ENCODE measurements at places on chromosomes 3 and 15.

DNA sequence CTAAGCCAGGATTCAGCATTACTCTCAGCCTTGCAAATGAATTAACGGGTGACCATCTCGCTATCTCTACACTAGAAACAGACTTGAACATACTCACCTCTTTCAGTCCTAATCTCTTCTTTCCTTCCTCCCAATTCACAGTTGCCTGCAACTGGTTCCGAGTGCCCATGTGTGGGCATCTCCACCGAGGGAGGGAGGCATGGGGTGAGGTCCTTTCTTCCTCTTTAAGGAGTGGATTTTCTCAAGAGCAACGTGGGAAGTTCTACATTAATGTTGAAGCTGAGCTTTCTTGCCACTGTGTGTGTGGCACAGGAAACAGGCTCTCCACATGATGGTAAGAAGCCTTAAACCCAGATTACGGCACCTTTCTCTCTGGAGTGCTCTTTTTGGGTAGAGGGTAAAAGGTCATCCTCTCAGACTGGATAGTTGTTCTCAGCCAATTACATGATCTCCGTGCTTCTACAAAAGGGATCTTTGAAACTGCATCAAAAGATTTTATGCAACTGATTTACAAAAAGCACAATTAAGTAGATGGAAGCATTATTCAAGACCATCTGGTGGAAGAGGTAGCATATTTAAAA is 286.8 kb upstream of the NR2F2 start:
- DNase-seq = no peak

GRCh38 chr3:149736175-149736952 is 15.9 kb downstream of the COMMD2 start:
- DNase-seq = peak; percentile 62

GRCh38 chr3:158108445-158108985 is 1.4 kb upstream of the RSRC1 start:
- DNase-seq = no peak

DNA sequence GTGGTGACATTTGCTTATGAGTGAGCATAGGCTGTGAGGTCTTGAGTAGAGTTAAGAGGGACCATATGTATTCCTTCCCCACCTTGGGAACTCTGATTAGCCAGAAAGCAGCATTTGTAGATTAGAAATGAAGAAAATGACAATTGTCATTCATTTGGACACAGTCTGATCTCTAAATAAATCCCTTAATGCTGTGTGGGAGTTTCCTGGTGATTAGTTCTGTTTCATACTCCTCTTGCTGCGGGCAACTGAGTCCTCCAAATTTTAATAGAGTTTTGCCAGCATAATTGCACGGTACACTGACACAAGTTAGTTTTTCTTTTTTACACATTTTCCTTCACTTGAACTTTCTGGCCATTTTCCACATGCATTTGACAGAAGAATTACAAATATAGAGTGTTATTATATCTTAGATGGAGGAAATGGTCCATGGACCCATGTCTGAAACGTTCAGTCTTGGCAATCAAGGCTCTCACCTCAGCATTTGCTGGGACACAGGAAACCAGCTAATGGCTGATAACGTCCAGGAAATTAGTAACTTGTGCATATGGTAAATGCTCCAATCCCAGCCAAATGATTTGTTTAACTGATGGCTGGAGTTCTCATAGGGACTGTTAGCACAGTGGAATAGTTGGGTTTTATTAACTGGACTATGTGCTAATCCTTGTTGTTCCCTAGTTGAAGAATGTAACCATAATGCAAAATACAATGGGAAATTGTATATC is 321.2 kb downstream of the RBMS3 start:
- no peak for DNase-seq

DNA sequence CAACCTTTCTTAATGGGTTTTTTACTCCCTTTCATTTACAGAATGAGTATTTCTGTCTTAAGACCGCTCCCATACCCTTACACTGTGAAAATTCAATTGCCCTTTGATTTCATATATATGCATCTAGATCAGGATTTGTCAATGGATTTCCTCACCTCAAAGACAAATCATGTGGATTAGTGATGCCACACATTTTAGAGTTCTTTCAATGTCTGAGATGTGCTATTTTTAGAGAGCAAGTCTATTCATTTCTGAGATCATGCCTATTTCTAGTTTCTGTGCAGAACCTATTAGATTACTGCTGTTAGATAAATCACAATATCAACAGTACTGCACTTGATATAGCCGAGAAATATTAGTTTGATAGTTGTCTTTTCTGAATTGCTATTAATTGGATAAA is 137.3 kb downstream of the GABRB3 start:
- DNase-seq = no peak

GRCh38 chr3:65672871-65673815 is 365.6 kb downstream of the MAGI1 start:
- peak; percentile 47 for DNase-seq

DNA sequence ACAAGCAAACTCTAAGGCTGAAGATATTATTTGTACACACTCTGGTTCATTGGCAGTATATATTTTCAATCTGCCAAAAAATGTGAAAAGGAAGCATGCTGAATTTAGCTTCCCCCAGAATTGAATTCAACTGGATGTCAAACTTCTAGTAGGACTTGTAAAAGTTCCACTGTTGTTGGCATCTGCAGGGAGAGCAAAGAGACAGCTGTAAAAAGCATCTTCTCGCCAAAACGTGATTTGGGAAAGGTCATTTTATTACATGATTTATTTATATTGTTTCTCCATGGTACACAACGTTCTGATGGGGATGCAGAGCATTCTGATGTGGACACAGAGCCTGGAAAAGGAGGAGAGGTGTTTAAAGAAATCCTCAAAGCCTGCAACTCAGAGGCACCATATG is 196.7 kb upstream of the ADAMTS9 start:
- no peak for DNase-seq

GRCh38 chr15:50082066-50082465 is 37.0 kb downstream of the ATP8B4 start:
- DNase-seq = no peak

DNA sequence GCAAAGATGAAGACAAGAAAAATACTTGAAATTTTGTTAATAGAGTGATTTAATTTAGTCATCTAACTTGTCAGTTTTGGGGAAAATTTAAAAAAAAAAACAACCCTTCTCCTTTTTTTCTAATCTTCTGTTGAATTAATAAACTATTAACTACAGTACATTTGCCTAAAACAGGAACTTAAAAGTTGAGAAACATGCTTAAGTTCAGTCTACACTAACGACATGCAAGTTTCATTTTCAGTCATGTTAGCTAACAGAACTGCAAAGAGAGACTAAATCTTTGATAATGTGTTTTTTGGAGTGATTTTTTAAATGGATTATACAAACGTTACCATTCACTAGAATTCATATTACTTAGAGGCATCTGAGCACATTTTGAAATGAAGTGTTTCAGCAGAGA is 71.9 kb upstream of the MBNL1 start:
- DNase-seq = no peak

DNA sequence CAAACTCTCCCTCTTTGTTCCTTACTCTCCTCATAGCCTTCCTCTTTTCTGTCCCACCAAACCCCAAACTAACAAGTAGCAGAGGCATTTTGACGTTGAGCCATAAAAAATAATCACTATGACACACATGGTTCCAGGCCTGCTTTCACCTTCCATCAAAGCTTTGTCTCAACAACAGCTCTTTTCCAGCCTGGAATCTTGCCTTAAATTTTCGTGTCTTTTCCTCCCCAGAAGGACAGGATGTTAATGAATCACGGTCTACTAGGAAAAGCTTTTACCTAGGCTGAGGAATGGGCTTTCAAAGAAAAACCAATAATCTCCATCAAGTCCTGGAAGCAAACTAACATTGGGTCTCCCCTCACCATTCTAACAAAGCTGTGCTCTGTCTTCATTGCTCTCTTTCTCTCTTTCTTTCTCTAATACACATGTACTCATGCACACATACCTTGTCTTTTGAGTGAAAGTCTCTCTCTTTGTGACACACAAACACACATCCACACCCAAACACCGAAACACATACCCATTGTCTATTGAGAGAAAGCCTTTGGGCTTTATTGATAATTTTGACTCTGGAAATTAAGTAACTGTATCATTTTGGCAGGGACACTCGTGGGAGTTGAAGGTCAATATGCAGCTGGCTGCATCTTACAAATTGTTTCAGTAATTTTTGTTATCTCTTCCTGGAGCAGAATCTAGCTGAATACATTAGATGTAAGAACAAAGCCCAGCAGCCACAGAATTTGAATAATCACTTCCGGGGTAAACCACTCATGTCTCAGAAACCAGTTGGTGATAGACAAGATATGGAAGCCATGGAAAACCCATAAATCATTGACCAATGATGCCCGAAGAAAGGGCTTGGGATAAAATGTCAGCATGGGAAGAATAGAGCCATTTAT is 107.4 kb upstream of the SLC4A7 start:
- DNase-seq = no peak

DNA sequence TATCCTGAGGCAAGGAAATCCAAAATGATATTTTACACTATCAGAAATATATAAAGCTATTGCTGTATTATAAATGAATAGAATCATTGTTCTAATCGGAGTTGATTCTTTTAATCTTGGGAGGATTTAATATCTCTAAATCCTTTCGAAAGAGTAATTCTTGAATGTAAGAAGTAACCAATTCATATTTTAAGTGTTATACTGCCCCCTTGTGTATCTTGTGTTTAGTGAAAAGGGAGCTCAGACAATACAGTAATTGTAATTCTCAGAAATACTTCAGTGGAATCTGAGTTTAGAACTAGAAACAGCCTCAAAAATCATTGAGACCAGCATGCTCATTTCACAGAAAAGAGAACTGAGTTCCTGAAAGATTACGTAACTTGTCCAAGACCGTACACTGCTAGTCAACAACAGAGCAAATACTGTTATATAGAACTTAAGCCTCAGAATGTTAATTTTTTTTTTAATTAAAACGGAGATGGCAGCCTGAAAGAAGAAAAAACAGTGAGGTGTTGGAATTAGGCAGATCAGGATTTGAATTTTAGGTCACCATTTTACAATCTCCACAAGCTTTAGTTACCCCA is 42.9 kb downstream of the PLCH1 start:
- DNase-seq = peak; percentile 49

GRCh38 chr15:92655178-92655995 is at the start of gene FAM174B:
FAM174B (minus strand) TSS chr15:92655775.
- DNase-seq = peak; percentile 6

DNA sequence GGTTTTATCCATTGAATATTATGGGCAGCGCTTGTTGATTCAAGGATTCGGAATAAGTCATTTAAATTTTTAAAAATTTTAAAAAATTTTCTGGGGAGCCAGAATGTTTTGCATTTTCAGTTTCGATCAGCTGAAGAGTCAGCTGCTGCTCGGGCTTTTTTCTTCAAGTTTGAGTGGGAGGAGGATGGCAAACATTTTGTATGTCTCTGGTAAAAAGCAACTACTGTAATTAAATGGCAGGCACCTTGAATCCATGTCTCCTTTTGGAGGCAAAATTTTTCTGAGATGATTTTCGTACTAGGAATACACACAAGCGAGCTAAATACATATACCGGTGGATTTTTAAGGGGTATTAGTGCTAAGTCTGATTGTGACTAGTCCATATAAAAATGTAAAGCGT is 612 bp downstream of the C3orf38 start:
- DNase-seq = no peak

- peak; percentile 52 for DNase-seq
These were observed 8.6 kb downstream of the ZNF445 start for GRCh38 chr3:44468572-44469520.

DNA sequence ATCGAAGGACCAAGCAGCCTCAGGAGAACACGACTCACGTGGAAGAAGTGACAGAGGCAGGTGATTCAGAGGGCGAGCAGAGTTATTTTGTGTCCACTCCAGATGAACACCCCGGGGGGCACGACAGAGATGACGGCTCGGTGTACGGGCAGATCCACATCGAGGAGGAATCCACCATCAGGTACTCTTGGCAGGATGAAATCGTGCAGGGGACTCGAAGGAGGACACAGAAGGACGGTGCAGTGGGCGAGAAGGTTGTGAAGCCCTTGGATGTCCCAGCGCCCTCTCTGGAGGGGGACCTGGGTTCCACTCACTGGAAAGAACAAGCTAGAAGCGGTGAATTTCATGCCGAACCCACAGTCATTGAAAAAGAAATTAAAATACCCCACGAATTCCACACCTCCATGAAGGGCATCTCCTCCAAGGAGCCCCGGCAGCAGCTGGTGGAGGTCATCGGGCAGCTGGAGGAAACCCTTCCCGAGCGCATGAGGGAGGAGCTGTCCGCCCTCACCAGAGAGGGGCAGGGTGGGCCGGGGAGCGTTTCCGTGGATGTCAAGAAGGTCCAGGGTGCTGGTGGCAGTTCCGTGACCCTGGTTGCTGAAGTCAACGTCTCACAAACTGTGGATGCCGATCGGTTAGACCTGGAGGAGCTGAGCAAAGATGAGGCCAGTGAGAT is 26.0 kb downstream of the SYNM start:
- DNase-seq = no peak

GRCh38 chr3:109117939-109118338 is at the start of gene MORC1:
MORC1 (minus strand) TSS chr3:109118134; CDS start chr3:109118059, 75 bp downstream.
- DNase-seq = no peak

GRCh38 chr3:125694761-125695294 is 99.5 kb upstream of the OSBPL11 start:
- no peak for DNase-seq

DNA sequence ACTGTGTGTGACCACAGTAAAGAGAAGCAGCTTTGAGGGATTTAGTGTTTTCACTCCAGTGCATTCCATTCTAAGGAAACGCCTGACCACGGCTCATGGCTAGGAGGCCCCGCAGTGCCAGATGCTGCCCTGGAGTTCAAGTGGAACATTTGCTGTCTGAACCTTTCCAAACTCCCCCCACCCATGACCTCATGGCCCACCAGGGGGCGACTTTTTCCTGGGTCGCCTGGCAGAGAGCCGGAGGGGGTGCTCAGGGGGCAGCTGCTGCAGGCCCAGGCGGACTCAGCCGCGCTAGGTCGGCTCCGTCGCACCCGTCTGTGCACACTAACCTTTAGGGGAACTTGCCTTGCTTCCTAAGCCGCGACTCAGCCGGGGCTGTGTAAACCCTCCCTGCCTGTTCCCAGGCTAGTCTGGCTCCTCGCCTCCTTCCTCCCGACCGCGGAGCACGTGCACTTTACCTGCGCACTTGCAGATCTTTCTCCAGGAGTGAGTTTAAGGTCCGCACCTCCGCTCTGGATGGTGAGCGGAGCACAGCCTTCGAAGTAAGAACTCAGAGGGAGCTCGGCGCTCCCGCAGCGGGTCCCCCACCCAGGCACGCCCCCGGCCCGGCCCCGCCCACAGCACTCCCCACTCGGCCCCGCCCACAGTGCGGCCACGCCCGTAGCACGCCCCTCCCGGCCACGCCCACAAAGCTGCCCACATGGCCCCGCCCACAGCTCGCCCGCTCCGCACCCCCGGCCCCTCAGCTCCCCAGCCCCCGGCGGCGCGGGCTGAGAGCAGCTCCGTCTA is at the start of gene OCA2:
OCA2 (minus strand) TSS at position 550 of the 789 bp plus-strand sequence. CDS start 17,441 bp downstream, outside the sequence.
- DNase-seq = peak; percentile 43

- peak; percentile 91 for DNase-seq
These were observed 1028.6 kb downstream of the OTOL1 start for GRCh38 chr3:162525066-162525742.
